ENCODE measurements at places on chromosomes 16 and 17.
A peak's percentile ranks its signal among the peaks of the same experiment; 100 is the strongest.

DNA sequence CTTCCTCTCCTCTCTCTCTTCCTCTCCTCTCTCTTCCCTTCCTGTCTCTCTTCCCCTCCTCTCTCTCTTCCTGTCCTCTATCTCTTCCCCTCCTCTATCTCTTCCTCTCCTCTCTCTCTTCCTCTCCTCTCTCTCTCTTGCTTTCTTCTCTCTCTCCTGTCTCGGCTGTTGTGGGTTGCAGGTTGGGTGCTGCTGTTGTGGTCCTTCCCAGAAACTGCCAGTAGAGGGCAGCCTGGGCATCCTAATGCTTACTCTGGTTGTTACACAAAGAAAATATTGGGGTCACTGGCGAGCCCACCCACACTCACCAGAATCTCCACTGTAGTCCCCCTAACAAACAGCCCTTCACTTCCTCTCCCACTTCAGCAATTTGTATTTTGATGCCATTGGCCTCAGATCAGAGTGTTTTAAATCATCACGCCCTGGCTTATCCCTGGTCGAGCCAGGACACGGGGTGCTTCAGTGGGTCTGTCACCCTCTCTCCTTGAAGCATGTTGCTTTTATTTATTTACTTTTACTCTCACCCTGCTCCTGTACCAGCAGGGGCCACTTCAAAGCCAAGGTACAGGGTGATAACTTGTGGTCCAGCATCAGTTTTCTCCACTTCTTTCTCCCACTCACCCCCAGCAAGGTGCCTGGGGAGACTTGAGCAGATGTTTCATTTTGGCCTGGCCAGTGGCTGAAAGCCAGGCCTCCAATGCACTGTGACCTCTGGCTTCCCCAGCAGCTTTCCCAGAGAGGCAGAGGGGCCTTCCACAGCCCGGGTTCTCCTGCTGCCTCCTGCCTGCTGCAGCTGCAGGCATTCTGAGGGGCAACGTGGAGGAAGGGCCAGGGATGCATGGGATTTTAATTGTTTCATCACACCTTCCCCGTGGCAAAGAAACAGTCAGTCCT, 4.7 kb upstream of the MMP15 start:
- no peak overlapping the region for H3K4me3 ChIP-seq
- H3K27me3 ChIP-seq = peaks cover 5% of the 10 kb centered on the region
- H3K36me3 ChIP-seq = no peaks in the 10 kb centered on the region

DNA sequence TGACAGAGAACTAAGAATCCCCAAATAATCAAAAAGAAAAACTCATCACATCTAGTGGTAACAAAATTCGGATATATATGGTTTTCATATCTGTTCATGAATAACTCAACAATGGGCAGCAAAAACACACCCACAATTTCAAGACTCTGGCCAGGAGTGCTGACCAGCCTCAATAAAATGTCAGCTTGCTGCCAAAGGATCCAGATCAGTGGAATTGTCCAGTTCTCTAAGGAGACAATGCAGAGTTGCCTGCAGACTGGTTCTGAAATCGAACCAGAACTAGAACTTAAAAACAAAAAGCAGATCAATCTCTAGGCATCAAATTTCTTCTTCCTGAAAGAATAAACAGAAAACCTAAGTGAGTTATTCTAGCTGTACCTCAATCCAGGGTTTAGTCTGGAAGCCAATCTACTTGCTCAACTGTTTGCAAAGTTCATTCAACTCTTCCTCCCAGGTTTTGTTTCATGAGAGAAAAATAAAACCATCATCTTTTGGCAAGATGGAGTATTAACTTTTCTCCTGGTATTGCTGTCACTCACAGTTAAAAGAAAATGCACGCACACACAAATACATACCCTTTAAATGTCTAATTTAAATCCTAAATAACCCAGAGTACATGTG, 61.0 kb downstream of the CFDP1 start:
- peaks cover 3% of the 10 kb centered on the region for H3K27me3 ChIP-seq
- no peak for DNase-seq
- H3K4me3 ChIP-seq = no peak overlapping the region
- H3K36me3 ChIP-seq = peaks cover 37% of the 10 kb centered on the region
- H3K4me1 ChIP-seq = peaks cover 3% of the 10 kb centered on the region

- H3K27ac ChIP-seq = no peak overlapping the region
- peaks cover 4% of the 10 kb centered on the region for H3K27me3 ChIP-seq
- H3K4me1 ChIP-seq = peaks cover 63% of the 10 kb centered on the region
- H3K36me3 ChIP-seq = peaks cover 7% of the 10 kb centered on the region
- H3K4me3 ChIP-seq = peak overlapping the region; percentile 8
- no peak for DNase-seq
Measured at GRCh38 chr17:7332111-7332510, 3.0 kb upstream of the NEURL4 start.

GRCh38 chr17:52158450-52159042, at the start of gene CA10:
CA10 (minus strand) TSS chr17:52158714.
- H3K27me3 ChIP-seq = peaks cover 42% of the 10 kb centered on the region
- no peaks in the 10 kb centered on the region for H3K36me3 ChIP-seq
- H3K27ac ChIP-seq = no peak within 1 kb of the TSS
- no peak for DNase-seq
- H3K4me3 ChIP-seq = no peak within 1 kb of the TSS

GRCh38 chr17:51491416-51491815, 231.1 kb downstream of the UTP18 start:
- no peak overlapping the region for H3K27ac ChIP-seq
- no peaks in the 10 kb centered on the region for H3K36me3 ChIP-seq
- no peak for DNase-seq
- H3K4me3 ChIP-seq = no peak overlapping the region
- peaks cover 11% of the 10 kb centered on the region for H3K27me3 ChIP-seq
- peaks cover 4% of the 10 kb centered on the region for H3K4me1 ChIP-seq

DNA sequence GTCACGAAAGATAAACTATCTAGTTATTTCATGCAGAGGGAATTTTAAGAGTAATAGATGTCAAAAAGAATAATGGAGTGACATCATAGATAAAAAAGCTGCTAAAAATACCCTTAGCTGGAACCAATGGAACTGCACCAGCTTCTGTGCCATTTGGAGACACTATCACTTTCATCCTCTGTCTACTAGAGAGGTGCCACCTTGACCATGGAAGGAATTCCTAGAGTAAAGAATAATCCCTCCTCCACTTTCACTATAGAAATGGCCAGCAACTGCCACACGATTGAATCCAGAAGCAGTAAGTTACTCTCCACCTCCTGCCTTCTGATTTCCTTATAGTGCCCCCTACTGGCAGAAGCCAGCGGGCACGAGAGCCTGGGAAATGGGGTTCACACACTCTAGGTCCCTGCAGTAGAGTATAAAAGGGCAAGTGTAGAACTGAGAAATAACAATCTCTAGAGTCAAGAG, 2.8 kb upstream of the ALDH3A2 start:
- DNase-seq = peak; percentile 54
- H3K27me3 ChIP-seq = peaks cover 6% of the 10 kb centered on the region
- no peaks in the 10 kb centered on the region for H3K36me3 ChIP-seq
- peaks cover 40% of the 10 kb centered on the region for H3K4me1 ChIP-seq

GRCh38 chr17:42562388-42563142, 617 bp downstream of the COASY start:
- peaks cover 14% of the 10 kb centered on the region for H3K36me3 ChIP-seq
- H3K27ac ChIP-seq = peak overlapping the region; percentile 92
- H3K4me1 ChIP-seq = peaks cover 37% of the 10 kb centered on the region
- peak overlapping the region; percentile 91 for H3K4me3 ChIP-seq

- no peak for DNase-seq
- peaks cover 79% of the 10 kb centered on the region for H3K36me3 ChIP-seq
- H3K27ac ChIP-seq = peak overlapping the region; percentile 78
- H3K4me1 ChIP-seq = peaks cover 88% of the 10 kb centered on the region
Measured at GRCh38 chr16:27427538-27427937, 25.6 kb downstream of the IL21R start.
